ENCODE measurements at places on chromosomes 1 and 21. TPM values are rescaled to one million over a fixed set of nuclear protein-coding genes. Genes with fewer than 3 reads are reported as not detected.

- DNase-seq = no peak
Observed at GRCh38 chr1:222931023-222931422, 116.2 kb downstream of the DISP1 start.

DNA sequence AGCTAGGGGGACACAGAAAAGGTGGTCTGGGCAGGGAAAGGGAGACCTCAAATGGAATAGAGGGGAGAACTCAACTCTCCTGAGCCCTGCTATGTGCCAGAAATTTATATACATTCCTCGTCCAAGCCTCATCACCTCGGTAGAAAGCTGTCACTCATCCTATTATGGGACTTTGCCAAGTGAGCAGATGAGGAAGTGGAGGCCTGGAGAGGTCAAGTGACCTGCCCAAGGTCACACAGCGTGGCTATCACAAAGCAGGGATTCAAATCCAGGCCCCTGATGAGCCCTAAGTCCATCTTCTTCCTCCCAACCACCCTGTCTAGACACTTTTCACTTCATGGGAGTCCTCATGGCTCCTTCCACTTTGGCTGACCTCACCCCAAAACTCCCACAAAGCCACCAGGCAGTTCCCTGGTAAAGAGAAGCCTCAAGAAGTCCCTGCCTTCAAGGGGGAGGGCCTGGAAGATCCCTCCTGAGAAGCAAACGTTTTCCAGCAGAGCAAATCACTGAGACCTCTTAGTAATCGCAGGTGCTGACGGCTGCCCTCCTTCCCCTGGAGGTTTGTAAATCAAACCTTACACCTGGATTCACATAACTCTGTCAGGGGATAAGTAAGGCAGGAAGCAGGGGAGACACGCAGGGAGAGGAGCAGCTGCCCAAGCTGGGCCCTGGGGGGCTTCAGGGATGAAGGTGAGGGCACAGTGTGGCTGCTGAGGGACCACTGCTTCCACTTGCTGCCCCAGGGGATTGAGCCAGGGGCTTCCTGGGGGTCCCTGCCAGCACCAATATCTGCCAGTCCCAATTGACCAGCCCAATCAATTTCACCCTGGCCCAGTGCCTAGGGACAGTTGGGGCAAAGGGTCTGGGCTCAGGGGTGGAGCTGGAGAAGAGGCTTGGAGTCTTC, 351.2 kb downstream of the MATN1 start:
- DNase-seq = no peak

DNA sequence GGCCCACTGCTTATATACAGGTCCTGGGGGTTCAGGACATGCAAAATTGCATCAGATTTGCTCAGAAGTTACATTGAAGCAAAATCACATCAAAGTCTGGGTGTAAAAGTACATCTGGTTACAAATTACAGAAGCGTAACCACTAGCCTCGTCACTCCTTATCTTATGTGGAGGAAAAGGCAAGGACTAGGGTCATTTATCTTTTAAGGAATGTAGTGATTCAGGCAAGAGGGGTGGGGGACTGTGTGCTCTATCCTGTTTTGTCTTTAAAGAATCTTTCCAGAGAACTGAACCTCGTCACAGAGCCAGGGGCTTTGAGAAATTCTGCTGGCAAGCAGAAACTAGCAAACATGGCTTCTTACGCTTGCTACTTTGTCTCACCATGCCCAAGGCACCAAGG, 61.1 kb upstream of the RAB4A start:
- no peak for DNase-seq

GRCh38 chr1:81950591-81951244, 150.0 kb downstream of the ADGRL2 start:
- DNase-seq = no peak

DNA sequence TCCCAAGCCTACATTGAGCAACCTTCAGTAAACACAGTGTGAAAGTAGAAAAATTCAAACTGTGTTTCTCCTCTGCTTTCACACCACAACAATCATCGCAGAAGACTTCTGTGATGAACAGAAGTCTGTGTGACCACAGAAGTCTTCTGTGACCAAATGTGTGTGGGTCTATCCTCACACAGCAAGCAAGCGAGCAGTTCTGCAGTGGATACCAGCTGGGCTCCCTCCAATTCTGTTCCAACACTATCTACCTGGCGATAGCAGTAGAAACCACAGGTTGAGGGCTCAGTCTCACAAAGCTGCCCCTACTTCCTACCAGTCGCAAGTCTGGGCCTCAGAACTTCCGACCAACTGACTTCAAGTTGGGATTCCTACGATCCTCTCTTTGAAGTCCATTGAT, 21.0 kb upstream of the RAP1A start:
- DNase-seq = no peak

DNA sequence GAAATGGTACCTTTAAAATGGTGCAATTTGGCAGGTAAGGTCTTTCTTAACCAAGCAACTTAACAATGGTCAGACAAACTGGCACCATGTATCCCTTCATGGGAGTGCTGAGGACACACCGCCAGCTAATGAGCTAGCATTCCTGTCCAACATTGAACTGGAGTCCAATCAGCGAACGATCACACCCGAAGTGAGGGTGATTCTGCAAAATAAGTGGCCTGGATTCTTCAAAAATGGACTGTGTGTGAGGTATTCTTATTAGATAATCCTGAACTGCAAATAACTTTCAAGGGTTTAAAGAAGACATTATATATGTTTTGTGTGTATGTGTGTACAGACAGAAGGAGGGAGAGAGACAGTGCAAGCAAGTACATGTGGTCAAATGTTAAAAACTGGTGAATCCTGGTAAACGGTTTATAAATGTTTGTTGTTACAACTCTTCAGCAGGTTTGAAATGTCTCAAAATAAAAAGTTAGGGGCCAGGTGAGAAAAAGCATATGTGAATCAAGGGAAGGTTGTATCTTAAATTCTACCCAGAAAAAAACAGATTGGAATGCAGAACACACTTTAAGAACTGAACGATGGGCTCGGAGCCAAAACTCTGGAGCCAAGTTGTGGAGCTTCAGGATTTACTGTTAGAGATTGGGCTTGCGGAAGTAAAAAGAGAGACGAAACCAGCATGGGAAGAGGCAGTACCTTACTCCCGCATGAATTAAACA, 20.9 kb downstream of the GADD45A start:
- no peak for DNase-seq

DNA sequence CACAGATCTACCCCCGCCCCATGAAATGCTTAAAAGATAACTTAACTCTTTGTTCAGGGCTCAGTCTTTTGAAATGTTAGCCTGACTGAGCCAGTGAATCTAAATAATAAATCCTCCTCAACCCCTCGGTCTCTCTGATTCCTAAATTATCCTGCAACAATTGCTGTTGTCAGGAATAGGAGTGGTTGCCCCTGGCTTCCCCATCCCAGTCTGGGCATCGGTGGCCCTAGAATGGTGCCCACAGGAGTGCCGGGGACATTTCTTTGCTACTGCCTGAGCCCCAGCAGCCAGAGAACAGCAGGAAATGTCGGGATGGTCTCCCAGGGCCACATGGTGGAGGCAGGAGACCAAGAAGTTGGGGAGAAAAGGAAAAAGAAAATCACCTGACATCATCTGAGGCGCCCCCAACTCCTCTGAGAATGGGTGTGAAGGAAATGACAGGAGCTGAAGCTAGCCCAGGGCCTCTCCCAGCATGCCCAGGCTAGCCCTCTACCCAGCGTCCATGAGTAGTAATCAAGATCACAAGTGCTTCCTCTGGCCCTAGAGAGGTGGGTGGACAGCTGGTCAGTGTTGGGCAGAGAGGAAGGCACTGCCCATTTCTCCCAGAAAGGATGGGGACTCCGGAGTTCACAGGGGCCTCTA, 1.6 kb downstream of the PADI4 start:
- DNase-seq = no peak

DNA sequence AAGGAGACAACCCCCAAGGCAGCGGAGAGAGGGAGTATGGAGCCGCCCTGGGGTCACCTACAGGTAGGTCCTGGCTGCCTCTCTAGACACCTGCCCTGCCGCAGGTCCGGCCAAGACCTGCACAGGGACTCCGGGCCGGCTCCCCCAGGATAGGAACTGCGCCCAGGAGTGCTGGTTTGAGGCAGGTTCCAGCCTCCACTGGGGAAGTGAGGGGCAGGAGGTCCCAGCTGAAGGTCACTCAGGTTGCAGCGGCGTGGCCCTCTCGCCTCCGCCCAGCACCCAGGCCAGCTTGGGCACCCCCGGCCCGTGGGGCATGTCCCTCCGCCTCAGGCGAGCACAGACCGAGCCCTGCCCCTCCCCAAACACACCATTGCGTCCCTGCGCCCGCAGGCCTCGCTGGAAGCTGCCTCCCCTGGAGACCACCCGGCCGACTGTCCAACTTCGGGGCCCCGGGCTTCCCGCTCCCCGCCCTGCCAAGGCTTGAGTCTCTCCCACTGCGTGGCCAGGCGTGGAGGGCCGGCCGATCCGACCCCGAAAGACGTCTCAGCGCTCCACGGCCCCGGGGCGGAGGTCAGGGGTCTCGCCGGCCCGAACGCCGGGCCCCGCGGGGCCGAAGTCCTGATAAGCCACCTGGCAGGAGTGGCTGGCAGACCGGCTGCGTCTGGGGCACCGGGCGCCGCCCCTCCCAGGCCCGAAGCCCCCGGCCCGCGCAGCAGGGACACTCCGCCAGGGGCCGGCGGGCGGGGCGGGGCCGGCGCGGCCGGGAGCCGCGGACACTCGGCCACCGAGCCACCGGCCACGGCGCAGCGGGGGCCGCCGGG, 1.4 kb upstream of the SKI start:
- DNase-seq = no peak

- no peak for DNase-seq
Observed at GRCh38 chr1:86618358-86618757, 71.5 kb downstream of the CLCA4 start.

GRCh38 chr1:18010945-18011344, 96.7 kb upstream of the IGSF21 start:
- no peak for DNase-seq

DNA sequence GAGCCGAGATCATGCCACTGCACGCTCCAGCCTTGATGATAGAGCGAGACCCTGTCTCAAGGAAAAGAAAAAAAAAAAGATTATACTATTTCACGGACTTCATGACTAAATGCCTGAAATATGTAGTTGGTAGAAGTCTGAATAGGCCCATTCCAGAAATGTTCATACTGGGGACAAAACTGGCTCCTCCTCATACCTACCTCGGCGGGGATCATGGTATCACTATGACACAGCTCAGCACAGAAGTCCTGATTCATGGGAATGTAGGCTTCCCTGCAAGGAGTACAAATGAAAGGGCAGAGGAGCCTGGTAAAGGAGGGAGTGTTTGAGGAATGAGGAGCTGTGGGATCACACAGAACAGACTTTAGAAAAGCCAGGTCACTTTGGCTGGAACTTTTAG, 5.0 kb downstream of the SPATA46 start:
- DNase-seq = no peak

DNA sequence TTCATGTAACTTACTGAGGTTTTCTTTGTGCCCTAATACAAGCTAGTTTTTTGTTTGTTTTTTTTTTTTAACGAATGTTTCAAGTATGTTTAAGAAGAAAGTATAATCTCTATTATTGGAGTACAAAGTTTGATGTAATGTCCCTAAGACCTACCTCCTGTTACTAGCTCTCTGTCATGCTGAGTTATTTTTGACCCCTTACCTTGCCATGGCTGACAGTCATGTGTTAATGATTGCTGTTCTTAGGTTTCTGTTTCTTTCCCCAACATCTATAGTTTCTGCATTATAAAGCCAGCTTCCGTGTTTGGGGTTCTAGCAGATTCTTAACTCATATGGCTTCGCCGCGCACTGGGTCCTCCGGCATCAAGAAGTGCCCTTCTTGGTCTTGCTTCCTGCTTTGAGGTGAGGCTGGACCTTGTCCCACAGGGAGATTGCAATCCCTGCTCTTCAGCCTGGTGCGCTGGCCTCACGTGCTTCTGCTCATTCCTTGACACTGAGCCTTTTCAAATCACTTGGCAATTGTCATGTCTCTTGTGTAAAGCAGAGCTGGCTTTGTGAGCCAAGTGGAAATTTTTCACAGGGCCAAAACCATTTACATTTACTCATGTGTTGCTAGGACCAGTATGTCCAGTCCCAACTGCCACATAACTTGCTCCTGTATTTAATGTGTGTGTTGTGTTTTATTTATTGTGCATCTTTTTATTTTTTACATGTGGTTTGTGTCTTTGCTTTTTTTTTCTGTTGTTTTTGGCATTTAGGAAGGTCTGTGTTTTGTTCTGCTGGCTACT, 135.0 kb upstream of the COL6A1 start:
- DNase-seq = no peak

DNA sequence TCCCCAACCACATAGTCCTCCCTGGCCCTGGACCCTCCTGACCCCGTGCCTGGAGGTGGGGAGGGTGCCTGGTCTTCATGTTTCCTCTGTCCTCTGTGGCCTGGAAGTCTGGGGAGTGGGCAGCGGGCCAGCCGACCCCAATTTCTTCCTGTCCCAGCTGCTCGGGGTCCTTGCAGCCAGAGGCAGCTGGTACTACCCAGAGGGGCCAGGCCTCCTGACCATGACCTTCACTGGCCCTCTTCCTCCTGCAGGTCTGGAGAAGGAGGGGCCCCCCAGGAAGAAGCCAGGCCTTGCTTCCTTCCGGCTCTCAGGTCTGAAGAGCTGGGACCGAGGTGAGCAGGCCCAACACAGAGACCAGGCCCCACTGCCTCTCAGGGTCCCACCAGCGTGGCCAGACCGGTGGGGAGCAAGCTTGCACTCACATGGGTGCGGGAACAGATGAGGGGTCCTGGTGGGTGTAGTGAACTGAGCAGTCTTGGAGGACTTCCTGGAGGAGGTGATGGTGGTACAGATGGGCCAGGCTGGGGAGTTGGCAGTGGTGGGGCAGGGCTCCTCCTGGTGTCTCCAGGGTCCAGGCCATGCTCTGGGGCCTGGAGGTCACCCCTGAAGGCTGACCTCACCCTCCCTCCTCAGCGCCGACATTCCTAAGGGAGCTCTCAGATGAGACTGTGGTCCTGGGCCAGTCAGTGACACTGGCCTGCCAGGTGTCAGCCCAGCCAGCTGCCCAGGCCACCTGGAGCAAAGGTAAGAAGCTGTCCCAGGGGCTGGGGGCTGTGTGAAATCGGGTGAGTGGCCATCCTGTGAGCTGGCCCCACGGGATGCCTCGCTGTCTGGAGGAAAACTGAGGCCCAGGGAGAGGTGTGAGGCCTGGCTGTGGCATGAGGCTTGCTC, 32.7 kb downstream of the TRIM11 start:
- no peak for DNase-seq

Gene HMGN2
- 449 TPM for total RNA-seq

Gene TSSK3
- total RNA-seq = 1.8 TPM

Gene SH2D1B
- total RNA-seq = not detected

Gene ANKRD65
- total RNA-seq = 0.44 TPM

Gene OVAAL
- total RNA-seq = not detected

Gene DNAJC28
- total RNA-seq = 0.42 TPM

All from HT-29 (cell line).